PC-3 (cell line): ENCODE measurements at places on chromosomes 16 and 17.
A peak's percentile ranks its signal among the peaks of the same experiment; 100 is the strongest.

DNA sequence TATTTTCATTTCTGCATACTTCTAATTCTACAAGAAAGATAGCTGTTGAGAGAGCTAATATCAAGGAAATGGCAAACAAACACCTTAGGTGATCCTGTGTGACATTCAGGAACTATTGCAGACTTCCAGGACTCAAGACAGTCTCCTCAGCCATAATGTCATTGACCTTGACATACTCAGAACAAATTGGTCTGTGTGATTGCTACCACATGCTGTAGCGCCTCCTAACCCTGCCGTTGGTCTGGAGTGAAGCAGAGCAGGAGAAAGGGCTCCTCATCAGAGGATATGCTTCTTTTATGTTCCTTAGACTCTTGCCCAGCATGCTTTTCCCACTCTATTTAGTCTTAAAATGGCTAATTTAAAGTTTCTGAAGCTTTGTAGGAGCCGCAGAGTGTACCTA lies 194.2 kb upstream of the TBX2 start:
- no peak for DNase-seq

GRCh38 chr16:90033387-90033786 lies 14.1 kb upstream of the DBNDD1 start:
- no peak for DNase-seq

DNA sequence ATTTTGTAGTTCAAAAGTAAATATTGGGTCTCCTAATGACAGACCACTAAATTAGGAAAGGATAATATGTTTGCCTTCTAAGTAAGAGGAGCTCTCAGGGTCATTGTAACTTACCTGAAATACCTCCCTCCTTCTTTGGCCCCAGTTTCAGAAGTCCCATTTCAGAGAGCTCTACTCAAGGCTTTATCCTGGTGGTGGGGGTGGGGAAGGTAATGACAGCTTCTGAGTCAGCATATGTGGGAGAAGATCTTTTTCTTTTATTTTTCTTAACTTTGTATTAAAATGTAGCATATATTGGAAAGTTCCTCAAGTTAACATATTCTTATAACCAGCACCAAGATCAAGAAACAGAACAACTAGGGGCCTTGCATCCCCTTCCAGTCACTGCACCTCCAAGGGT lies 16.9 kb upstream of the GINS3 start:
- no peak for DNase-seq

DNA sequence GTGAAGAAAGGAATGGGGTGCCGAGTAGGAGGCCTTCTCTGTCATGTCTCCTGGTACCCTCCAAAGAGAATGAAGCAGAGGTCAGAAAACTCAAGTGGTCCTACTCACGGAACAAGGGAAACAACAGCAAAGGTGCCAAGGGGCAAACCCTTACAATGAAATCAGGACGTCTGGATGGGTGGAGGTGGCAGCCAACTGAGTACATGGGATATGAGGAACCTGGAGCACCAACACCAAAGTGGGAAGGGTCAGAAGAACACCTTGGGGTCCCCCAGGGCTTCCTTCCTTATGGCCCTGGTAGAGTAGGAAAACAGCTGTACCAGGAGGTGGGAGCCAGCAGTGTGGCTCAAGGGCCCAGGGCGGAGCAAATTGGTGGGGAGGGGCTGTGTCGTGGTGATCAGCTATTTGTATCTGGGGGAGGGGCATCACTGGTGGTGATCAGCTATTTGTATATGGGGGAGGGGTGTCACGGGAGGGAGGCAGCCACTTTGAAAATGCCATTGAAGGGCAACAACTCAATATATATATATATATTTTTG lies 643 bp downstream of the HIGD1B start:
- DNase-seq, result no peak

GRCh38 chr16:11848842-11849241 lies 2.5 kb downstream of the RSL1D1 start:
- no peak for DNase-seq

GRCh38 chr16:24670623-24671454 lies 58.6 kb upstream of the TNRC6A start:
- peak; percentile 14 for DNase-seq

DNA sequence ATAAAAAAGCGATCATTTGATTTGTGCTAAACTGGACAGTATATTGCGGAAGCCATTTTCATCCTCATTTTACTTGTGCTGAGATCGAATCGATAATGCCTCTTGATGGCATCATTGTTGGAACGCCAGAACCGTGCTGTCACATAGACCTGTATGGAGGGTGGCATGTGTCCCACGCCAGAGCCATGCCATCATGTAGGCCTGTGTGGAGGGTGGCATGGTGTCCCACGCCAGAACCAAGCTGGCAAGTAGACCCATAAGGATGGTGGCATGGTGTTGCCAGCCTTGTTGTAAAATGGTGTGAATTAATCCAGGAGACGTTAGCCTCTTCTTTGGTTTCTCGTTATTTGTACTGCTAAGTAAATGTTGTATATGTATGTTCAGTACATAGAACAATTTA lies 222.7 kb upstream of the CHMP6 start:
- DNase-seq, result no peak

DNA sequence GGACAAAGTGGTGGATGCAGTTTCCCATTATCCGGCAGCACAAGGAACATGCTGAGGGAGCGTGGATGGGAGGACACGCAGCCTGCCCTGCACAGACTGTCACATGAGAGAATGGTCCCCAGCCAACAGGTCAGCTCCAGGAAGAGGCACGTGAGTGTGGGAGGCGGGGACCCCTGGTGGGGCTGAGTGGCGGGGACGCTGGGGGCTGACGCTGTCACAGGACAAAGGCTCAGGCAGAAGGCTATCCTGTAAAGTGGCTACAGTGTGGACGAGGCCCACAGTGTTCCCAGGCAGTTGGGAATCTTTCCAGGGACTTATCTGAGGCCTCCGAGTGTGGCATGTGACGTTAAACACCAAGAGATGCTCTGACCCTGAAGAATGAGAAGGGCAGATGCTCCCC lies 30.4 kb downstream of the MBTPS1 start:
- no peak for DNase-seq

GRCh38 chr17:50298018-50298417 lies 23.8 kb downstream of the TMEM92 start:
- DNase-seq, result no peak

- DNase-seq, result no peak
Measured at GRCh38 chr17:47846716-47847340, 4.1 kb downstream of the SP6 start.

GRCh38 chr16:79664407-79664806 lies 63.9 kb upstream of the MAF start:
- DNase-seq, result no peak

GRCh38 chr17:14859542-14859941 lies 405.6 kb downstream of the PMP22 start:
- DNase-seq, result no peak

- no peak for DNase-seq
Measured at GRCh38 chr17:43734376-43734775, 24.2 kb downstream of the SOST start.

GRCh38 chr16:10754941-10755340 lies 11.3 kb downstream of the NUBP1 start:
- DNase-seq, result peak; percentile 71

DNA sequence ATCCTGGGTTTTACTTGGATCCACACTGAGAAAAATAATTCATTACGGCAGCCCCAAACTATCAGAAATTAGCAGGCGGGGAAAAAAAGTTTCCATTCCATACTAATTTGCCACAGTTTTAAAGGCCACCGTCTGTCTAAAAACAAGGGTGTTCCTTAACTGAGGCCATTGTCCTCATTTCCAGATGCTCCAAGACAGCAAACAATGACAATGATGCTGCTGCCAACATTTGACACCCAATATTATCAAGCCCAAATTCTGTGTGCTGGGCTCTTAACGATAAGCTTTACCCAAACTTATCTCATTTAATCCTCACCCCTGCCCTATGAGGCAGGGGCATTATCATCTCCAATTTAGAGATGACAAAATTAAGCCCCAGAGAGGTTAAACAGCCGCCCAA lies 26.3 kb downstream of the CUEDC1 start:
- no peak for DNase-seq

DNA sequence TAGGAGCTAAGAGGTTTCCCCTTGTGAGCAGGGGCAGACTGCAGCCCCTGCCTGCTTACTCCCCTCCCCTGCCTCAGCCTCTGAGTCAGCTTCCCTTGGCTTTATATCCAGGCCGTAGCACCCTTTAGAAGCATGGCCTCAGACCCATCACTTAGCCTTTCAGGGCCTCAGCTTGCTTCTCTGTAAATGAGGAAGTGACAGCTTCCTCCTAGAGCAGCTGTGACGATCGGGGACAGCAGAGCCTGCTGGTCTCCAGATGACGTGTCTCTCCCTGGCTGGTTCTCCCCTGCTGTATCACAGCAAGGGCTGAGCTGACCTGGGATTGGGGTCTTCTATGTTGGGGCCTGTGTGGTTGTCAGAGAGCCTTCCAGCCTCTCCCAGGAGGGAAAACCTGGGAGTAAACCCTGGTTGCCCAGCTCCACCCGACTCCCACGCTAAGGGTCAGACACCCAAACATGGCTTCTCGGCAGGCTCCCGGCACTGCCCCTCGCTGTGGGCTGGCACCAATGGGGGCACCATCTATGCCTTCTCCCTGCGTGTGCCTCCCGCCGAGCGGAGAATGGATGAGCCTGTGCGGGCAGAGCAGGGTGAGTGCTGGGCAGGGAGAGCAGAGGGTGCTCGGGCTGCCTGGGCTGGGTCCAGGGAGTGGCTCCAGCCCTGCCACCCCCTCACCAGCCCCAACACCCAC lies 16.3 kb upstream of the MYO15B start:
- no peak for DNase-seq

GRCh38 chr17:59292174-59292523 lies 39.3 kb upstream of the YPEL2 start:
- DNase-seq, result no peak

- peak; percentile 94 for DNase-seq
Measured at GRCh38 chr17:75707079-75707571, 14.1 kb upstream of the ITGB4 start.

DNA sequence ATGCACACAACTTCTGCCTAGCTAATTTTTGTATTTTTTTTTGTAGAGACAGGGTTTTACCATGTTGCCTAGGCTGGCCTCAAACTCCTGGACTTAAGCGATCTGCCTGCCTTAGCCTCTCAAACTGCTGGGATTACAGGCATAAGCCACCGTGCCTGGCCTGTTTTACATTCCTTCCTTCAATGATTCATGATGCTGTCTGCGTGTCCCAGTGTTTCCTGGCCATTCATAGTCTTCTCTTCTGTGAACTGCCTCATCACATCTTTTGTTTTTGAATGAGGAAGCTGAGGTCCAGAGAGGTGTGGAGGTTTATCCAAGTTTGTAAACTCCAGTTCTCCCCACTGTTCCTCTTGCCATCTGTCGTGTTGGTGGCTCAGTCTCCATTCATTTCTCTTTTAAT lies 64.5 kb upstream of the MED9 start:
- DNase-seq, result peak; percentile 71

DNA sequence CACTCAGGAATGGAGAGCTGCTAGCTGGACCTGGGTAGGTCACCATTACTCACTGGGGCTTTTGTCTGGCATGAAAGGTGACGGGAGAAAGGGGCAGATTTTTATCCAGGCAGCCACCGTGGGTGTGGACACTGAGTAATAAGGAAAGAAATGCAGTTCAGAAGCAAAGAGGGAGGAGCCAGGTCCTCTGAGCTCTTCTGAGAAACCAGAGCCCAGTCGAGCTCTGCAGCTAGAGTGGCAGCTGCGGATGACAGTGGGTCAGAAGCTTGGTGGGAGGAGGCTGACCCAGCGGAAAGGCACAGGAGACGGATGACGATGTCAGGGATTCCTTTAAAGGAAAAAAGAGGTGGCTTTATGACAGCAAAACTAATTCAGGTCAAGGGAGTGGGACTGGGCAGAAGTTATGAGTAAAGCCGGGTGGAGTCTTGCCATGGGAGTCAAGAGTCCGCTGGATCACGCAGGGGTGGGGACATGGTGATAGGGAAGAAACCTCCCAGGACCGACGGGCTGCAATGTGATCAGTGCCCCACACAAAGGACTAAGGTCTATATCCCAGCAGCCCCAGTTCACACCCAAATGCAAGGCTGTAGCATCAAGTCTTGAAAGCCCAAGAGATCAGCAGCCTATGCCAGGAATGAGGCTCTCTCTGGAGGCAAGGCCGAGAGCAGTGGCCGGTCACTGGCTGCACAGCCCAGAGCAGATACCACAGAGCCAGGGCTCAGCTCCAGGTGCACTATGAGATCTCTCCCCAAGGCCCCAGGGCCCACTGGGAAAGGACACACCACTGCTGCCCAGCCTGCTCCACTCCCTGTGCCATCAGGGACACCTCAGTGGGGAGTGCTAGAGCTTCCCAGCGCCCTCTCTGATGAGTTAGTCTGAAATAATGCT lies 6.3 kb upstream of the MNT start:
- DNase-seq, result peak; percentile 95

GRCh38 chr17:2580151-2580550 lies 13.3 kb upstream of the PAFAH1B1 start:
- DNase-seq, result no peak

- DNase-seq, result no peak
Measured at GRCh38 chr16:11251525-11252481, 4.2 kb downstream of the SOCS1 start.

- no peak for DNase-seq
Measured at GRCh38 chr16:83338941-83339340, 468.8 kb upstream of the HSBP1 start.

DNA sequence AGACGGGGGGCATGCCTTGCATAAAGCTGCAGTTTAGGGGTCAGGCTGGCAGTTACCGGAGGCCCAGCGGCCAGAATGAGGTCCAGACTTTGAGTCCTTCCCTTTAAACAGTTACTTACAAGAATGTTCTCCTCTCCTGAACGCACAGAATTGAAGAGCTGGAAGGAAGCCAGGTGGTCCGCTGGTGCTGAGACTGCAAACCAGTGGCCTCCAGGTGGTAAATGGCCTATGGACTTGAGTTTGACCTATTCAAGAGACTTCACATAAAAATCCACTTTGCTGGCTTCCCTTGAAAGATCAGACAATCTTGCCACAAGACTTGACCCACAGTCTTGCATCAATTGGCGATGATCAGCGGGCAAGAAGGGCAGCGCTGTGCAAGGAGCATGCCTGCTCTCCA lies 14.7 kb upstream of the SEZ6 start:
- no peak for DNase-seq

DNA sequence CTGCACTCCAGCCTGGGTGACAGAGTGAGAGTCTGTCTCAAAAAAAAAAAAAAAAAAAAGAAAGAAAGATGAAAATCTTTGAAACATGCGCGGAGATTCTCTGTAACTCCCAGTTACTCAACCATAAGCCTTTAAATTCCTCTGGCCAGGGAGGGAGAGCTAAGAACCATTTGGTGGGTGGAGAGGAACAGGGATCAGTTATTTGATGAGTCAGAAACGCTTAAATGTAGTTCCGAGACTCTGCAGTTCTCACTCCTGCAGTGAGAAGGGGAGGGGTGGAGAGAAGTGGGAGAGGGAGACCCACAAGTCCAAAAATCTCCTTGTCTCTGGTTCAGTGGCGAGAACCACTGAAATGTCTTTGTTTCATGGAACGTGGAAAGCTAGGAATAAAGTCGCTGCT lies 266.7 kb downstream of the SOX9 start:
- peak; percentile 91 for DNase-seq

- DNase-seq, result no peak
Measured at GRCh38 chr16:49663081-49664065, 192.5 kb downstream of the ZNF423 start.
